ENCODE measurements at places on chromosomes 5 and 9.

GRCh38 chr5:113384782-113385285 lies 50.0 kb downstream of the TSSK1B start:
- no peak for DNase-seq

GRCh38 chr9:93427655-93428379 lies 23.7 kb upstream of the FAM120A start:
- DNase-seq, result no peak

DNA sequence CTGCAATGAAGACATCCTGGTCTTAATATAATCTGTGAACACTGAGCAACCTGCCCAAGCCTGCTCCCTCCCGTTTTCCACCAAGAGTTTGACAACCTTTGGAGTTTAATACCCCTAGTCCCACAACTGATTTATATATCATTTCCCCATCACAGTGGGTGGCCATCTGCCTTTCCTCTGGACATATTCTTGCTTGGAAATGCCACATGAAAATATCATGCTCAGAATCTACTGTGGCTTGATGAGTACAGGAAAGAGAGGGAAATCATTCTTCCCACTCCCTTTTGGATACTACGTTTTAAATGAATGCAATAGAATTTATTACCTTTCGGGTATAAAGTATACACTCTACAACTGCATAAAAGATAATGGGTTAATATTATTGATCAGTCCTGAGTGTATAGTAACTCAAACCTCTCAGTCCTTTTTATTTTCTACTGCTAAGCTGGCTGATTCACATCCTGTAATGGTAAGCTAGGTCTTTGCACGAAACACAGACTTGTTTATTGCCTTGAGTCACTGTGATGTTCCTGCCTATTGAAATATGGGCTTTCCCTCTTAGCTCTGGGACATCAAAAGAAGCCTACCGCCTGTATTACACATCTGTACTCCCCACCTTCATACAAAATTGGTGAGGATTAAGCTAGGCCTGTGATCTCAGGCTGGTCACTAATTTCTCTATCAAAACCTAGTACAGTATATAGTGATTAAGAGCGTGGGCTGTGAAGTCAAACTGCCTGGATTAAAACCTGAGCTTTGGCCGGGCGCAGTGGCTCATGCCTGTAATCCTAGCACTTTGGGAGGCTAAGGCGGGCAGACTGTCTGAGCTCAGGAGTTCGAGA lies 67.6 kb upstream of the NR5A1 start:
- DNase-seq, result no peak

DNA sequence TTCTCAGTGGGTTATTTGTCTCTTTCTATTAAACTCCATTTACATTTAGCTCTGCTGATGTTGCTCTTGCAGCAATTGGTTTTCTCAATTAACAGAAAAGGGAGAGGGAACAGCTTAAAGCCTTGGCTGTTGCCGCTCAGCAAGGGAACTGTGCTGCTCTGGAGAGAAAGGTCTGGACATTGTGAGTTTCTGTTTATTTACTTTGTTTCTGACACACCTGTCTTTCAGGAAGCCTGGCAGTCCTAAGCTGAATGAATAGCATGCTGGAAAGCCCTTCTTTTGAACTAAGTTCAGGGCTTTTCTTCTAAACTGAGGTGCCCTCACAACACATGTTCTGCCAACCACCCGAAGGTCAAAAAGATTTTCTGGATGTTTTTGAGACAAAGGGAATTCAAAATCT lies 491.9 kb downstream of the PDE4D start:
- DNase-seq, result no peak

DNA sequence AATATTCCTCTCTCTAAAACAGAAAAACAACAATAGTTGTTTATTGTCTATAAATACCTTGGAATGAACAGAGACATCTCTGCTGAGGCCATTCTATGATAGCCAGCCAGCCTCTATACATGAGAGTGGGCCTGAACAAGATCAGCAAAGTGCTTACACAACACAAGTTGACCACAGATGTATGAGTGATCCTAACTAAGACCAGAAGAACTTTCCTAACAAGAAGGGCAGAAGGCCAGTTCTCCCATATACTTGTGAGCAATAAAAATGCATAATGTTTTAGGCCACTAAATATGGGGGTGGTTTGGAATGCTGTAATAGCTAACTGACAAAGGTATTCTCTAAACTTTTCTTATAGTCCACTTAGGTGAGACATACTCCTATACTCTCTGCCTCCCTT lies 345.7 kb downstream of the SPATA31D1 start:
- no peak for DNase-seq

DNA sequence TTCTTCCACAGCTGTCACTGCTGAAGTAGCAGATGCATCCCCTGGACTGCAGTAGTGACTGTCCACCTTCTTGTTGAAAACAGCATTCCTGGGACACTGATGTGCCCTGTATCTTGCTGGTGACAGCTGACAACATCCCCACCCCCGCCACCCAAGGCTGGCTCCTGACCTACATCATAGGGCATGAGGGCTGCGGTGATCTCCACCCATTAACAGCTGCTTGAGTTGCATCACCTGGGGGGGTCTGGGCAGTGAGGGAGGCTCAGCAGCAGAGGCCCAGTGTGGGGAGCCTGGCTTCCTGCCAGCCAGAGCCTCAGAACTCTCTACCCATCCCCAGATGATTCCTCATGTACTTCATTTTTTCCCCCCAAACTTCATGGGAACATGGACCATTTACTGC lies 4.1 kb downstream of the PRUNE2 start:
- DNase-seq, result no peak

DNA sequence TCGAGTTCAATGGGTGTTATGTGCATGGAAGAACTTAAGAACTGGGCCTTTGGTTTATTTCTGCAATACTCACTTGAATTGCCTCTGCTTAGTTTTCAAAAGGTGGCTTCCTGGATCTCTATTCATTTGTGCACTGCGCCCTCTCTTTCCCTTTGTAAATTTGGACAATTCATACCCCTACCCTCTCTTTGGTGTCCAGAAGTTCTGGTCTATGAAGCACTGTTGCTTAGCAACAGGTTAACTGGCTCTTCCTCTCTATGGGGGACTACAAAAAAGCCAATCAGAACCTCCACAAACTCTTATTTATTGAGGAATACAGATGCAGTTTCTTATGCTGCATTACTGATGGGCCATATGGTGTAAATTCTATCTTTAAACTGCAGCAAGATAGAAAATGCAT lies 13.5 kb upstream of the FAM120A start:
- no peak for DNase-seq

DNA sequence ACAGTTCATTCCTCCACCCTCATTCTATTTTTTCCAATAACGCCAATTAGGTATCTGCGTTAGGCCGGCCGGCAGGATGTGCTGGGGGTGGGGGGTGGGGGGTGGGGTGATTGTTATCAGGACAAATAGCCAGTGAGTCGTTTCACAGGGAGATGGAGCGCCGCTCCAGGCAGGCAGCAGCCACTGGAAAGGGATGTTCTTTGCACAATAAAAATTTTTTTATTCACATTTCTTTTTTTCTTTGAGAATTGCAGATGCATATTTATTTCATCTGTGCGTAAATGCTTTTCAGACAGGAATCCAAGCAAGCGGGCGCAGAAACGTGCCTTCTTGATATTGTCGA lies 4.1 kb downstream of the LMX1B start:
- no peak for DNase-seq

DNA sequence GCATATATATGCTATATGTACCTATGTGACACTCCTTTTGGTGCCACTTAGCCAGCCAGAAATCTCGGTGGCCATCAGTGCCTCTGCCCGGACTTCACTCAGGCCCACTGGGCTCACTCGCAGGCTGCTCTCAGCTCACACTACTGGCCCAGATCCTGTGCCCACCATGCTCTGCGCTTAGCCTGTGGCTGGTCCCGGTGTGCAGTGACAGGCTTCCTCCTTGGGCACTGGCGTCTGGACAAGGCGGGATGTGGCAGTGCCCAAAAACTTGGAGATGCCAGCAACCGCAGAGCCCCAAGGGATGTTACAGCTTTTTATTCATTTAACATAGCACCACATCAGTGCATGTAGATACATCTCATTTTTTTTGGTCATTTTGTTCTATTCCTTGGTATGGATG lies 77.4 kb downstream of the NREP start:
- DNase-seq, result no peak

DNA sequence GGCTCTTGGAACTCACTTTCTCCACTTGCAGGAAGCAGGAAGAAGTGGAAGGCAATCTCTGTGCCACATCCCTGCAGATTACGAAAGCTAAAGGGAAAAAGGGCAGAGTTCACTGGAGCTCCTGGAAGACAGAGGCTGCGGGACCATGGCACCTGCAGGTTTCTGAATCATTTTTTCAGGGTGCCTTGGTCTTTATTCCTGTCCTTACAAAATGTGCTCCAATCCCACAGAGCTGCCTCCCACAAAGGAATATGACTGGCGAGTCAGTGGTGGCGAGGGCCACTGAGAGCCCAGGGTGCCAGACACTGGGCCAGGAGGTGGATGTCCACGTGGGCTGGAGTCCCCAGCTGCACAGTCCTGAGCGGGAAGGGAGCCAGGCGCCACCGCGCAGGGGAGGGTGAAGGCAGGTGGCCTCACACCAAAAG lies 183.0 kb downstream of the FANCC start:
- no peak for DNase-seq

- DNase-seq, result no peak
These were observed 64.3 kb downstream of the CSNK1A1 start for GRCh38 chr5:149486726-149487635.

GRCh38 chr9:133340256-133340655 lies 4.3 kb upstream of the SURF6 start:
- DNase-seq, result no peak

DNA sequence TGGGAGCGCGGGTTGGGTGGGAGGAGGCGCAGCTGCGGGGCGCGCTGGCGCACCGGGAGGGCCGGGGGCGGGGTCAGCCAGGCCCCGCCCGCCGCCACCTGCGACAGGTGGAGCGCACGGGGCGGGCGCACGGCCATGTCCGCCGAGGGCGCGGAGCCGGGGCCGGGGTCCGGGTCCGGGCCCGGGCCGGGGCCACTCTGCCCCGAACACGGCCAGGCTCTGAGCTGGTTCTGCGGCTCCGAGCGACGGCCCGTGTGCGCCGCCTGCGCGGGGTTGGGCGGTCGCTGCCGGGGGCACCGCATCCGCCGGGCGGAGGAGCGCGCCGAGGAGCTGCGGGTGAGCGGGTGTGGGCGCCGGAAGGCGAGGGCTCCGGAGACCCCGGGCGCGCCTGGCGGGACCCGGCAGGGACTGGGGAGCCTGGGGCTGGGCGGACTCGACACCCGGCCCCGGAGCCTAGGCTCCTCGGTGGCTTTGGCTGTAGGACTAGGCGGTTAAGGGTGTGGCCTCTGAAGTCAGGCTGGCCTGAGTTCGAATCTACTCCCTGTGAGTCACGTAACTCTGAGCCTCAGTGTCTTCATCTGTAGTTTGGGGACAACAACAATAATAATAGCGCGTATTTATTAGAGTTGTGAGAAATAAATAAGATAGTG lies at the start of gene BSPRY:
Gene BSPRY, plus strand, starts transcription at position 97 of the 650 bp plus-strand sequence. Its CDS starts 39 bp downstream, at position 136.
- DNase-seq, result peak; percentile 50

DNA sequence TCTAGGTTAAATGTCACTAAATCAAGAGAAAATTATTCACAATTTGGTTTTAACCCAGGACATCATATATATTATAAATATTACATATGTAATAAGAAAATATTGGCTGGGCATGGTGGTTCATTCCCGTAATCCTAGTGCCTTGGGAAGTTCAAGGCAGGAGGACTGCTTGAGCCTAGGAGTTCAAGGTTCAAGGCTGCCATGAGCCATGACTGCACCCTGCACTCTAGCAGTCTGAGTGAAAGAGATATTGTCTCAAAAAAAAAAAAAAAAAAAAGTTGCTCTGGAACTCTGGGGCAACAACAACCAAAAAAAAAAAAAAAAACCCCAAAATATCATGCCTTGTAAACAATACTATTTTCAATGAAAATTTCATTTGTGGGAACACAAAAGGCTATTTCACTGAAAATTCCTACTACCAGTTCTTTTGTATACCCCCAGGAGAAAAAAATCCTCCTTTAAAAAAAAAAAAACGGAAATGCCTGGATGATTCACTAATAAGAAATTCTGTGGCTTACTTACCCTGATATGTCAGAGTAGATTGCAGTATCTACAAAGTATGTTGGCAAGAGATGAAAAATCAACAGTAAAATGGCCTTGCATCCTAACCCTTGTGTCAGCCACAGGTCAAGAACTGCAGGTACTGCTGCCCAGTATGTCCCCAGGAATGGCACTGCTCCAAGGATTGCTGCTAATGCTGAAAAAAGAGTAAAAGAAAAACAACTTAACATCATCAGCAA lies 22.6 kb upstream of the CTNNAL1 start:
- no peak for DNase-seq

- no peak for DNase-seq
These were observed 10.6 kb upstream of the PPP1R26 start for GRCh38 chr9:135468854-135469521.

DNA sequence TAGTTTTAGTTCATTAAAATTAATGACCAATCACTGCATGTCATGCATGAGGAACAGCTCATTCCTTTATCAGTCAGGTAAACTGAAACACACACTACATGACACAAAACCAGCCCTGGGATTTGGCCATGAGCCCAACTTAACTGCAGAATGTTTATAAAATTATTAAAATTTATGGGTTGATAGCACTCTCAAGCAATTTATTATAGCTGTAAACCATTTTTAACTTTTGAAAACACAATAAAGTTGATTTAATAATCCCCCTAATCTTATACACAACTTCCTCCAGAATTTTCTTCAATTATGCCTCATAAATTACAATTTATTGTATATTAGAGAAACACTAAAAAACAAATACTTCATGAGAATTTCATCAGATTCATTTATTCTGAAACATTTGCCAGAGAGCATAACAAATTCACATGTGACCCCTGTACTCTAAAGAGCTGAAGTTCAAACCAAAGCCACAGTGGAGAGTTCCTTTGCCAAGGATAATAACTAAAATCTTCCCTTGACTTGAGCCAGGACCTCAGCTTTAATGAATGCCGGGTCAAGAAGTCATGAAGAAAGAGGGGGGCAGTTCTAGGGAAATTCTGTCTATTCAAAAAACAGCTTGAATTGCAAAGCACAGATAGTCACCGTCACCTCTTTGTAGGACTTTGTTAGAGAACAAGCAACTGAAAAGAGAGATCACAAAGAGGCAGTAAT lies 763.7 kb upstream of the GRAMD2B start:
- DNase-seq, result no peak

DNA sequence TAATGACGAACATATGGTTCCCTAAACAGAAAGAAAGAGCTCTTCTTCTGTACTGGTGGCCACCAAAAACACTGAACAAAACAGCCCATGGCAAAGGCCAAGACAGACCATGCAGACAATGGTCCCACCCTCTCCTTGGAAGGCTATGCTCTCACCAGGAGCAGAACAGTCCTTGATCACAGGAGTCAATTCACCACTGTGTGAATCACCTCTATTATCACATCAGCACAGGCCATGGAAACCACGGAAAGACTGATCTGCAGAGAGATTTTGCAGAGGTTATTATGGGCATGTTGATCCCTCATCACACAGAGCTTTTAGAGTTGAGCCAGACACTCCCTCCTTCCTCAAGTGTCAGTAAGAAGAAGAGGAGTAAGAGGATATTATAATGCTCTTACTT lies 134.0 kb upstream of the RASEF start:
- no peak for DNase-seq

GRCh38 chr9:1837453-1838084 lies 177.6 kb upstream of the SMARCA2 start:
- peak; percentile 15 for DNase-seq
